Breast epithelium (tissue), 4 donors: ENCODE measurements at places on chromosomes 4 and X.

DNA sequence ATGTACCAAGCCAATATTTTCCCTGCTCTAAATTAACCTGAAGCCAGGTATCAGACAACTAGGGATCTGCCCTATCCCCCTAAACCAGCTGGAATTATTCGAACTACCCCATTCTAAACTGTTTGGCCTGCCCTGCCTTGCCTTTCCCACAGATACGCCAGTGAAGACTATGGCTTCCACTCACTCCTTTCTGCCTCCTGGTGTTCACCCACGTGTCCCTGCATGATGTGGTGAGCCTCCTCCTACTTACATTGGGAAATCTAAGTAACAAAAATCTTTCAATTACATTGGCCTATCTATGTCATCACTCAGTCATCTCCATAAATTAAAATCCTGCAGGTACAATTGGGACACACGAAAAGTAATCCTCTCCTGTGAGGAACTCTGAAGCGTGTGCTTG is 6.1 kb upstream of the LDOC1 start:
- no peaks in the 10 kb centered on the region for H3K4me1 ChIP-seq
- no peak for DNase-seq
- H3K27me3 ChIP-seq = no peaks in the 10 kb centered on the region
- H3K27ac ChIP-seq = no peak overlapping the region

DNA sequence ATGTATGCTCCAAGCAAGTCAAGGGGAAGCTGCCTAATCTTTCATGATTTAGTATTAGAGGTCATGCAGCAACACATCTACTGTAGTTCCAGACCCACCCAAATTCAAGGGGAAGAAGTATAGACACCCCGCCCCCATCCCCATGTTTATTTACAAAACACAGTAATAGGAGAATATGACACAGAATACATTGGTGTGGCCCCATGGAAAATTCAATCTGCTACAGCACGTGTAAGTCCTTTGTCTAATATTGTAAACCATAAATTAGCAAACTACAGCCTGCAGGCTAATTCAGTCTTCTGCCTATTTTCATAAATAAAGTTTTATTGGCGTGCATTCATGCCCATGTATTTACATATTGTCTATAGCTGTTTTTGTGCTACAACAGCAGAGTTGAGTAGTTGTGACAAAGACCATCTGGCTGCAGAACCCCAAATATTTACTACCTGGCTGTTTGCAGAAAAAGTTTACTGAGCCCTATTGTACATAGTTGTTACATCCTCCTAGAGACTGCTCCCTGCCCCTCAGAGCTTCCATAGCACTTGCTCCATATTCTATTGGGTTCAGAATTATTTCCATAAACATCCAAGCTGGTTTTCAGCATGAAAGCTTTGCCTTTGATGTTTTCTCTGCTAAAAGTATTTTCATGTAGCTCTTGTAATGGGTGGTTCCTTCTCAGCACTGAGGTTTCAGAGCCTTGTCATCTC is 326.8 kb upstream of the CPEB2 start:
- no peaks in the 10 kb centered on the region for H3K36me3 ChIP-seq
- no peaks in the 10 kb centered on the region for H3K4me1 ChIP-seq
- no peak overlapping the region for H3K4me3 ChIP-seq
- no peak for DNase-seq
- H3K27me3 ChIP-seq = no peaks in the 10 kb centered on the region

GRCh38 chr4:153950100-153950979 is 161.5 kb upstream of the SFRP2 start:
- no peaks in the 10 kb centered on the region for H3K36me3 ChIP-seq
- no peak for DNase-seq
- no peak overlapping the region for H3K4me3 ChIP-seq

DNA sequence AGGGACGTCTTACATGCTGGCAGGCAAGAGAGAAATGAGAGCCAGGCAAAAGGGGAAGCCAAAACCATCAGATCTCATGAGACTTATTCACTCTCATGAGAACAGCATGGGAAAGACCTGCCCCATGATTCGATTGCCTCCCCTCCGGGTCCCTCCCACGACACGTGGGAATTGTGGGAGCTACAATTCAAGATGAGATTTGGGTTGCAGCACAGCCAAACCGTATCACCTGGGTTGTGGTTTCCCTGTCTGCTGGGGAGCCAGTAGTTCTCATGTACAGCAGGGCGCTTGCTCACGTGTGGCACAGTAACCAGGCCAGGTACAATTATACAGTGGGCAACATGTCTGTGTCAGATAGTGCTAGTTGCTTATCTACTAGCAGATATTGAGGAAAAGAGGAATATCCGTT is 11.1 kb upstream of the RS1 start:
- H3K27ac ChIP-seq = no peak overlapping the region
- H3K4me3 ChIP-seq = no peak overlapping the region
- no peaks in the 10 kb centered on the region for H3K4me1 ChIP-seq
- H3K36me3 ChIP-seq = no peaks in the 10 kb centered on the region
- no peaks in the 10 kb centered on the region for H3K27me3 ChIP-seq

GRCh38 chrX:11103751-11104150 is 7.4 kb upstream of the HCCS start:
- DNase-seq = no peak
- H3K27me3 ChIP-seq = peaks cover 14% of the 10 kb centered on the region
- no peaks in the 10 kb centered on the region for H3K36me3 ChIP-seq
- no peaks in the 10 kb centered on the region for H3K4me1 ChIP-seq

DNA sequence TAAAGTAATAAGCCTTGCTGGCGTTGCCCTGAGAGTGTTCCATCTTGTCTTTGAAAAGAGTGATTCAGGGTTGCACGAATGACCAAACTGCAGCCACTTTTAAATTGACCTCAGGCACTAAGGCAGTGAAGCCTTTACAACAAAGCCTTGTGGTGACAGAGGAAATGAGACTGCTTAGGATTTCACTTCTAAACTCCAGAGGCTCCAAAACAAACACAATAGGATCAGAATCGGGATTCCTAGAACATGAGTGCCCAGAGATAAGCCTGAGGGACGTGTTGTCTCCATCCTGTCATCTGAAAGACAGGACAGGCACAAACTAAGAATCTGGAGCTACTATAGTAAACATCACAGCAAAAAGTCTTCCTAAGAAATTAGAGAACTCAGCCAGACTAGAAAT is 405.2 kb downstream of the PPARGC1A start:
- DNase-seq = no peak
- no peak overlapping the region for H3K4me3 ChIP-seq
- no peaks in the 10 kb centered on the region for H3K36me3 ChIP-seq
- H3K4me1 ChIP-seq = no peaks in the 10 kb centered on the region
- H3K27ac ChIP-seq = no peak overlapping the region

DNA sequence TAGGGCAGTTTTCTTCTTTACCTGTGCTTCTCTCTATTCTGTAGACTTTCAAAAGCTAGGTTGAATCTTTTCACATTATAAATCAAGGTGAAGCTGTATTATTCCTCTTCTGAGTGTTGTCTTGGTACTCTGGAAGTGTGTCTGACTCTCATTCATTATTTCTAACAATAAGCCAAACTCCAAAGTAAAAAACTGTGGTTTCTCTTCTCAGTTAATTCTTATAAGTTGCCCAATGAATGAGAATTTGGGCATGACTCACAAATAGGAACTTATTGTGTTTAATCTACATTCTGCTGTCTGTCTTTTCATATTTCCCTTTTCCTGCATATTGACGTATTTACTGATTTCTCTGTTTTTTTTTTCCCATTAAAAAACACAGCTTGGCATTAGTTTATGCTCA is 714.5 kb downstream of the CCSER1 start:
- H3K36me3 ChIP-seq = no peaks in the 10 kb centered on the region
- H3K4me1 ChIP-seq = no peaks in the 10 kb centered on the region
- DNase-seq = no peak
- H3K27ac ChIP-seq = no peak overlapping the region
- no peak overlapping the region for H3K4me3 ChIP-seq

DNA sequence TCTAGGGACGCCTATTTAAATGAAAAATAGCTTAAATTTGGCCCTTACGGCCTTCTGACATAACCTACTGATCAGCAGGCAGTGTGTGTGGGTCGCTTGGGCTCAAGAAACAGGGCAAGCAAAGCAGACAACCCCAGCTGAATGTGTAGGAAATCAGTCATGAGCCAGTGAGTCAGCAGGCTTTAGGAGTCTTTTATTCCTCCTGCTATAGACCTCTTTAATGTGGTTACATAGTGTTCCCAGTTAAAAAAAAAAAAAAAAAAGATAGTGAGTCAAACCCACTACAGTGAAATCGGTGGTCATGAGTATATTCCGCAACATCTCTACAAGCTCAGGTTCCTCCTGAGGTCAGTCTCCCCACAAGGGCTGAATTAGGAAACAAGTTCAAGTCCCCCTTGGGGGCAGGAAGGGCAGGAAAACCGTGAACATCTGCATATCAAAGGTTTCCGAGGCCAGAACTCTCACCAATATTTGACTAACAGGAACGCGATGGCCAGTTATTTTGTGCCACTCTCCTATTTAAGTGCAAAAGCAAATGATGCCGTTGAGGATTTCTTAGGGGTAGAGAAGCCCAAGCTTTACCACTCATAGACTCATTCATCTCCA is 32.7 kb downstream of the ACSL1 start:
- no peaks in the 10 kb centered on the region for H3K27me3 ChIP-seq
- H3K36me3 ChIP-seq = no peaks in the 10 kb centered on the region
- H3K4me3 ChIP-seq = no peak overlapping the region
- no peaks in the 10 kb centered on the region for H3K4me1 ChIP-seq
- DNase-seq = no peak
- H3K27ac ChIP-seq = no peak overlapping the region

DNA sequence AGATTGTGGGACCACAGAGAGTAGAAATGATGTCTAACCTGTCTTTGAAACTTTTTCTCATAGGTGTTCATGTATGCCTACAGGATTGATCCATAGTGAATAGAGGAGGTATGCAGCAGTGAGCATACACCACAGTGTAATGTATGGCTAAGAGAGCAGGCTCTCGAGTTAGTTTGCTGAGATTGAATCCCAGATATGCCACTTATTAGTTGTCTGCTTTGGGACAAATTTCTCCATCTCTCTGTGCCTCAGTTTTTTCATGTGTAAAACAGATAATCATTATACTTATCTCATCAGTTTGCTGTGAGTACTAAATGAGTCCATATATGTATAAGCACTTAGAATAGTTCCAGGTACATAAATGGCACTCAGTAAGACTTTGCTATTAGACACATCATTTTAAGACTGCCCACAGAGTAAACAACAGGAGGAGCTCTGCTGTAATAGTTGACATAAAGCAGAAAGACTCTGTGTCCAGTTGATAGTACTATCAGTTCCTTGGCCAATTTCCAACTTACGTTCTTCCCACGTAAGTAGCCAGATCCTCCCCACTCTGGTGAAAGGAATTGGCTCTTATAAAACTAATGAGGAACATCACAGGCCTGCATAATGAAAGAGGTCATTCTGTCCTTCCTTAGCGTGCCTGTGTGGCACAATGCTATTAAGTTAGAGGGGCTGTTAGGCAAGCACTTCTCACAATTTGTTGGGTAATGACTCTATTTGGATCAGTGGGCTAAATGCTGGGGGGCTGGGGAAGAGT is 20.7 kb upstream of the RNF150 start:
- no peak for DNase-seq
- no peaks in the 10 kb centered on the region for H3K4me1 ChIP-seq
- H3K36me3 ChIP-seq = no peaks in the 10 kb centered on the region
- no peak overlapping the region for H3K27ac ChIP-seq
- no peaks in the 10 kb centered on the region for H3K27me3 ChIP-seq

DNA sequence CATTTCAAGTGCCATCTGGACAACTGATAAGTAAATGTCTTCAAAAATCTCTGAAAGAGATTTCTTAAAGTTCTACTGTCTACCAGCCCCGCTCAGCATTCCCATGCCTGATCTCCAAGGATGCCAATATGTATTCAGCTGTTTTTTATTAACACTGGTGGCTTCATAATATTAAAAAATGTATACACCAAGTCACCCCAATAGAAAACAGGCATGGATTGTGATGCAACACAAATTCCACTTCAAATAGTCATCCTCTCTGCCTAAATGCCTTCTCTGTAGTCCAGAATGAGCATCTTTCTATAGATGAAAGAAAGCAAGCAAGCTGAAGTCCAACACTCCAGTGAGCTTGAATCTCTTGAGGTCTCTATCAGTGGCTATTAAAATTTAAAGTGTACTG is 152.2 kb upstream of the PPARGC1A start:
- no peaks in the 10 kb centered on the region for H3K36me3 ChIP-seq
- no peak overlapping the region for H3K4me3 ChIP-seq
- no peaks in the 10 kb centered on the region for H3K27me3 ChIP-seq
- no peaks in the 10 kb centered on the region for H3K4me1 ChIP-seq

GRCh38 chr4:74105656-74106280 is 6.8 kb upstream of the CXCL2 start:
- H3K27me3 ChIP-seq = no peaks in the 10 kb centered on the region
- H3K36me3 ChIP-seq = no peaks in the 10 kb centered on the region
- H3K27ac ChIP-seq = no peak overlapping the region
- no peak overlapping the region for H3K4me3 ChIP-seq
- DNase-seq = no peak

DNA sequence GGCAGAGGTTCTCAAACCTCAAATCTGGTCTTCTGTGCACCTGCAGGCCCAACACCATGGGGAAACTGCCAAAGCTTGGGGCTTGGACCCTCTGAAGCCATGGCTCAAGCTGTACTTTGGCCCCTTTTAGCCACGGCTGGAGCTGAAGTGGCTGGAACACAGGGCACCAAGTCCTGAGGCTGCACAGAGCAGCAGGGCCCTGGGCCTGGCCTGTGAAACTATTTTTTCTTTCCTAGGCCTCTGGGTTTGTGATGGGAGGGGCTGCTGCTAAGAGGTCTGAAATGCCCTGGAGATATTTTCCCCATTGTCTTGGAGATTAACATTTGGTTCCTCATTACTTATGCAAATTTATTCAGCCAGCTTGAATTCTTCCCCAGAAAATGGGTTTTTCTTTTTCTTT is 18.3 kb upstream of the PI4K2B start:
- H3K36me3 ChIP-seq = no peaks in the 10 kb centered on the region
- H3K4me3 ChIP-seq = no peak overlapping the region

DNA sequence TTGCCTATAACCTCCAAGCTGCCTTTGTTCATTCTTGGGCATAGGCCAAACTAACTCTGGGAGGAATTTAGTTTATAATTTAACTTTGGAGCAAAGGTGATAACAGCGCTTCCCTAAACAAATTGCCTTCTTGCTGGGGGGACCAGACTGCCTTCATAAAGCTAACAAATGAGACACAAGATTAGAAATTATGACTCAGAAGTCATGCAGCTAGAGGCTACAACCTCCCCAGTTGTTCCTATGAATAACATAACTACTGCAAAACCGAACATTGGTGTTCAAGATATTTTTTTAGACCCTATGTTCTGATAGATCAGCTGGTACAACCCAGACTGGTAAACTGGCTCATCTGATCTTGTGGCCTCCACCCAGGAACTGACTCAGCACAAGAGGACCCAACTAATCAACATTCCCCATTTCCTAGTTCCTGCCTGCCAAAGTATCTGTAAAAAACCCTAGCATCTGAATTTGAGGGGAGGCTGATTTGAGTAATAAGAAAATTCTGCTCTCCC is 22.0 kb upstream of the TMPRSS11B start:
- H3K27me3 ChIP-seq = no peaks in the 10 kb centered on the region
- no peaks in the 10 kb centered on the region for H3K4me1 ChIP-seq
- no peak overlapping the region for H3K27ac ChIP-seq
- no peak for DNase-seq
- no peak overlapping the region for H3K4me3 ChIP-seq
